ENCODE measurements at places on chromosomes 2 and 18.

- no peak for ATAC-seq
These were observed 1037.7 kb upstream of the SLC39A10 start for GRCh38 chr2:194619366-194619765.

DNA sequence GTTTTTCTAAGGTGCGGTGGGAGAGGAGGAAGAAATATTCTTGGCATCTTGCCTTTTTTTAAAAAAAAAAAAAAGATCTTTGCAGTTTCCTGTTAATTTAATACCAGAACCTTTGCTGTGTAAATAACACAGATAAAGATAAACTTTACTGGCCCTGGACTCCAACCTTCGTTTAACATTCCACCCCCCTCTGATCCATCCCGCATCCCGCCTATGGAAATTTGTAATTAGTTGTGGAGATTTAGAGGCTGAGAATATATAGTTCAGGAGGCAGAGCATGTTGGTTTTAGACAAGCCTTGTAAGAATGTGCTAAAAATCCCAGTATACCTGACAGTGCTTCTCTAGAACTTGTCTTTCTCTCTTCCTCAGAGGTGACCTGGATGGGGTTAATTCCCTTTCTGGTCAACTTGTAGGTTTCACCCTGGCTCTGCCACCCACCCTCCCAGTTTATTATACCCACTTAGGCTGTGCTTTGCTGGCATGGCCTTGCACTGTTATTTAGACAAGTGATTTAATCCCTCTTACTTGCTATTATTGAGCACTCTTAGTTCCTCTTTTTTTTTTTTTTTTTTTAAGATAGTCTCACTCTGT, 2.9 kb upstream of the C2orf72 start:
- ATAC-seq = no peak

DNA sequence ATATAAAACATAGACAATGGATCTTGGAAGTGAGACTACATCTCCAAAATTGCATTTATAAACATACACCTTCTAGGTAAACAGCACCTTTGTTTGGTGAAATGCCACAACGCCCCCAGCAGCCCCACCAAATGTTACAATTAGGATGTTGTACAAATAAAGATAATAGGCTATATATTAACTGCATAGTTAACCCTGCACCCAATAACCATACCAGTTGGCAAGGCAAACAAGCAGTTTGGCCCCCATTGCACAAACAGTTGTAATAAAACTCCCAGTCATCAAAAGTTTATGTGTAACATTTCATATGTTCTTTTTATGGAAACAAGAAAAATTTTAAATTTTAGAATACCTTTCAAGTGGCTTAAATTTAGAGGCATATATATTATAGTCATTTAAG, 67.3 kb downstream of the PRPF40A start:
- no peak for ATAC-seq

DNA sequence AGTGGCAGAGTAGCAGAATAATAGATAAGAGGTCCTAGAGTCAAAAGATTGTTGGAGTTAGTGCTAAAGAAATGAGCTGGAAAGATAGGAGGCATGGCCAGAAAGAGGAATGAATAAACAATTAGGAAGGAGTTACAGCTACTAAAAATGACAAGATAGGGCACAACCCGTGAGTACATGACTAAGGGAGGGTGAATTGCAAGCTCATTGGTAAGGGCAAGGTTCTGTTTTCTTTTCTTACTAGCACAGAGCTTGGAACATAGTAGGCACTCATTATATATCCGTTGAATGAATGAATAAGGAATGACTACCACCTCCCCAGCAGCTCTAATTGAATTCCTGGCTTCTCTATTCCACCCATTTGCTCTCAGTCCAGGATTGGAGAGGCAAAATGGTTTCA, 5.7 kb upstream of the MARCO start:
- ATAC-seq = no peak

- ATAC-seq = peak; percentile 49
These were observed 59.5 kb downstream of the TMEM131 start for GRCh38 chr2:97936199-97936598.

Data from motor neuron (in vitro differentiated cells).